ENCODE measurements at places on chromosomes 1 and 21.

GRCh38 chr1:245579881-245580280 lies 425.1 kb downstream of the KIF26B start:
- no peak for DNase-seq

DNA sequence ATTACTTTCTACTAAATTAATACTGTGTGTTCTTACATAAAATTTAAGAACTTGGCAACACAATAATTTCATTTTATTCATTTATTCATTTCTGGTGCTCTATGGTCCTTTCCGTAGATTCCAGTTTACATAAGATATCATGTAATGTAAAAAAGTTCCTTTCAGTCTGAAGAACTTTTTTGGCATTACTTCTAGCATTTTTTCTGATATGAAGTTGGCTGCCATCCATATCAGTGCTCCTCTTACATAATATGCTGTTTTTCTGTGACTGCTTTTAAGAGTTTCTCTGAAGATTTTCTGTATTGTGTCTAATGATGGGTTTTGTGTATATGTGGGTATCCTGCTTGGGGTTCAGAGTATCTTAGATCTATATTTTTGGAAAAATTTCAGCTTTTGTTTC lies 34.8 kb downstream of the LIN9 start:
- DNase-seq = no peak

GRCh38 chr1:9128520-9129265 lies at the start of gene GPR157:
TSS of gene GPR157 (minus strand) at chr1:9129102. CDS start at chr1:9129027, 75 bp downstream.
- peak; percentile 79 for DNase-seq

- DNase-seq = no peak
These were observed 35.3 kb downstream of the SLC19A1 start for GRCh38 chr21:45506836-45507522.

GRCh38 chr1:11731691-11732283 lies 4.1 kb upstream of the AGTRAP start:
- DNase-seq = no peak

DNA sequence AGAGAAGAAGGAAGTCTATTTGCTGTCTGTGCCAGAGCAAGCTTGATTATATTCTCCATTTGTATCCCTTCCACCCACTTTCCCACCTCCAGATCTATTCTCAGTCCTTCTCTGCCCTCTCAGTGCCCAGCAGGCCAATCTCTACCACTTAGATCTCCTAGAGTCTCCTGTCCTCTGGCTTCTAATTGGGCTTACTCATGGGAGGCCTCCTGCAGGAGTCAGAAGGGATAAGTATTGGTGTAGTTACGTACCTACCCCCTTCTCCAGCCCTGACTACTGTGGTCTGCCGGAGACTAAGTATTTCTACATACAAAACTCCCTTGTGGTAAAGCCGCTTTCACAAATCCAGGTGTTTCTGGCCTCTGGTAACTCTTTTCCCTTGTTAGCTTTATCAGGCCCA lies 221.2 kb downstream of the PTGER3 start:
- no peak for DNase-seq

DNA sequence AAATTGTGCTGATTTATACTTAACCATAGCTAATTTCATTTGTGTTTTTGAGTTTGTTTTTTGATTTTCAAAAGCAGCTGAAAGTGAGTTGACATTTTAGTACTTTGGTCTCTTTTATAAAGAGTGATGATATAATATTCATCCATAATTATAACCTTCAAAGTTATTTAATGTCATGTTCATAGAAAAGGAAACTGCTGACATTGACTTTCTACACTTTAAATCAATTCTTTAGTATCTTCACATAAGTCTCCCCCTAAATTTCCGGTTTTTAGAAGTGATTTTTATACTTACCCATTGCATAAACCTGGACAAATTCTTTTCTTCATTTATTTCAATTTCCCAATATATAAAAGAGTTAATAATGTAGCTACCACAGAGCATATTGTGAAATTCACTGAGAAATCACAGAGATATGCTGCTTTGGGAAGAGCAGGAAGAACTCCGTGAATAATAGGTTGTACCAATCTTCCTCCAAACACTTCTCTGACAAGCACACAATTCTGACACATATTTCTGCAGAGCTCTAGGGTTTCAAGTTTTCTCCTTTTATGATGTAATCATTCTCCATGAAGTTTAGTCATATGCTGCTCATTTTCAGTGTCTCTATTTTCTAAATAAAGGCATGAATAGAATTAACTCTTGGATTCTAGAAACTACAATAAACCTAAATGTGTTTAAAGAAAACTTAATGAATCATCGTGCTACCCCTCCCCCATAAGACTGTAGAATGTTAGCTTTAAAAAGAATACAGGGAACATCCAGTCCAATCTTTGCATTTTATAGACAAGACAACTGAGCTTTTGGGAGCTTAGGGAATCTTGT lies 25.6 kb upstream of the CDC42BPA start:
- no peak for DNase-seq

DNA sequence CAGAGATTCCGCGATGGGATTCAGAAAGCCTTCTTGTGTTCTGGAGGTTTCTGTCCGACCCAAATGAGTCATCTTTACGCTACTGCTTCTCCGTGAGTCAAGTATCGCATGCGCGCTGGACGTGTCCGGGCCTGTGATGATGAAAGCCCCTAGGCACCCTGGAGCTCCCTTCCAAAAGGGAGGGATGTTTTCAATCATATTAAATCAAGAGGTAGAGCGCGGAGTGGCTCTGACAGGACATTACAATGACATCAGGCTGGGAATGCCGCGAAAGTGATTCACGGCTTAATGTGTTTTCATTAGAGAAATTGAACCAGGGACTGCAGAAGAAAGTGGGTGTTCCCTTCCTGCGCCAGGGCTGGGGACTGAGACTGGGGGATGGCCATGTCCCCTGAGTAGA lies 48.5 kb downstream of the AJAP1 start:
- DNase-seq = no peak

- DNase-seq = peak; percentile 89
These were observed 11.7 kb upstream of the BNIPL start for GRCh38 chr1:151024540-151025146.

GRCh38 chr21:38166173-38166535 lies 90.6 kb upstream of the KCNJ15 start:
- no peak for DNase-seq

- no peak for DNase-seq
These were observed 1795.5 kb downstream of the MRPL39 start for GRCh38 chr21:23811805-23812204.

- no peak for DNase-seq
These were observed 16.0 kb upstream of the AGO1 start for GRCh38 chr1:35866991-35867390.

DNA sequence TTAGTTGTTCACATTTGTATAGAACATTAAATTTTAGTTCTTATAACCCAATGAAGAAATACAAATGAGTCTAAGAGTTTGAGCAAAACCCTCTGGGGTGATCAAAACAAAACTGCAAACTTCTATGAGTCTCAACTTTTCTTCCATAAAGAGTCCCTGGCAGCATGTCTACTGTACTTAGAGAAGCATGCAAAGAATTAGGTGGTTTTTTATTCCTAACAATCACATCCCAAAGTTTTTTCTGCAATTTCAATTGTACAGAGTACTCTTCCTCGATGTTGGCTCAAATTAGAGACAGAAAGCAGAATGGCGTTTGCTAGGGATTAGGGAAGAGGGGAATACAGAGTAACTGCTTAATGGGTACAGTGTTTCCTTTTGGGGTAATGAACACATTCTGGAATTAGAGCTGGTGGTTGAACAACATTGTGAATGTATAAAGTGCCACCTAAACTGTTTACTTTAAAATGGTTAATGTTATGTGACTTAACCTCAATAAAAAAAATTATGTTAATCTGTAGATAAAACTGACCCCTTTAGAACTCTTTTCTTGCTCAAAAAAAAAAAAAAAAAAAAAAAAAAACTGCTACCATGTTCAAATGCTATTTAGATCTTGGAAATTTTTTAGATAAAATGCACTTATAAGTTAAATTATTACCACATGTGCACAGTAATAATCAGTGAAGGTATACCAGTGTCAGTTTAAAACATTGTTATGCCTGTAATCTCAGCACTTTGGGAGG lies 4.8 kb downstream of the RC3H1 start:
- DNase-seq = no peak

DNA sequence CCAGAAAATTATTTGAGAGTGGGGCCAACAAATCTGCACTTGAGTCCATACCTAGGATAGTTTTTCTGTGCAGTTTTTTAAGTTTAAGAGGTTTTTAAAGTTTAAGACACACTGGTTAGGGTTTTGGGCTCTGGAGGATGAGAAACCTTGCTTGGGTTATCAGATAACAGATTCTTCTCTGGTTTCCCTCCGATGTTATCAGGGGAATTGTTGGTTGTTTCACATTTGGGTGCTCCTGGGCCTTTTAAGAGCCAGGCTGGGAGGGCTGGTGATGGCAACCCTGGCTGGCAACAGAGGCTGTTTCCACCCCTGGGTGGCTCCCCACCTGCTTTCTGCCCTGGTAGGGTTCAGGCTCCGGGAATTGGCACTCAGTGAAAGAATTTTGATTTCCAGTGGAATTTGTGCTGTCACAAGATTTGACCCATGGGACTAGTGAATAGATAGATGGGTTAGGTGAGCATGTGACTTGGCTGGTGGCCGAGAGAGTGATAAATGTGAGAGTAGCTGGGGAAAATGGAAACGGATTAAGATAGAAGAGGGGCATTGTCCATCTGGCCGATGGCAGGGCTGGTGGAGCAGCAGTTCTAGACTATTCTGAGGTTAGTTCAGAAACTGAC lies 14.8 kb downstream of the VANGL1 start:
- no peak for DNase-seq

- DNase-seq = no peak
These were observed 39.6 kb downstream of the NUF2 start for GRCh38 chr1:163361123-163361934.

DNA sequence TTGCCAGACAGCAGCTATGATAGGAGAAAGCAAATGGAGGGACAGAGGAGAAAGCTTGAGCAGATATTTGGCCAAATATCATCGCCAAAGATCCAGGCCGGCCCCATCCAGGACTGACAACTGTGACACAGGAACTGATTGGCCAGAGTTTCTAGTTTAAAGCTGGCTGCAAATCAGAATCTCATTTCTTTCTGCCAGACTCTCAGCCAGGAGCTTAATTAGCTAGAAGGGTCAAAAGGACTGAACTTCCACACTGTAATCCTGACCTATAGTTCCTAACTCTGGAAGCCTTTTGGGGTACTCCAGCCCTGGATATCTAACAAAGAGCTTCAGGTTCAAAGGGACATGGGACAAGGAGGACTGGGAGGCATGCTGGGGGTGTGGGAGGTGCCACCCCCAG lies 106.7 kb upstream of the GNG12 start:
- DNase-seq = no peak

DNA sequence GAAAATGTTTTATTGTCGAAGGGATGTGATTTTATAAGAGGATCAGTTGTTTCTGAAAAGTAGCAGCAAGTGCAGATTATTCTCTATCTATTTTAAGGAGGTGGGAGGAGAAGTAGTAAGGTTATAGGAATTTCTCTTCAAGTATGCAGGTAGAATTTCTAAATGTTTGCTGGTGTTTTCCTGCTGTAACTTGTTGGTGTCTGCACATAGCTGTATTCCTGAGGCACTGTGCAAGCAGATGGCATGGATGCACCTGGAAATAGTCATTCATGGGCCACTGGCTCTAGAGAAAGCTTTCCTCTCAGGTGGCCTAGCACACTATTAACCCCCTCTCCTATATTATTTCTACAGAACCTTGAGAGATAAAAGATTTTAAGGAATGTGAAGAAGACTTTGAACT lies 30.3 kb upstream of the PODN start:
- no peak for DNase-seq

- DNase-seq = no peak
These were observed 155.2 kb downstream of the NR5A2 start for GRCh38 chr1:200182701-200183100.

GRCh38 chr21:42007356-42007940 lies 2.7 kb downstream of the ZBTB21 start:
- DNase-seq = no peak

DNA sequence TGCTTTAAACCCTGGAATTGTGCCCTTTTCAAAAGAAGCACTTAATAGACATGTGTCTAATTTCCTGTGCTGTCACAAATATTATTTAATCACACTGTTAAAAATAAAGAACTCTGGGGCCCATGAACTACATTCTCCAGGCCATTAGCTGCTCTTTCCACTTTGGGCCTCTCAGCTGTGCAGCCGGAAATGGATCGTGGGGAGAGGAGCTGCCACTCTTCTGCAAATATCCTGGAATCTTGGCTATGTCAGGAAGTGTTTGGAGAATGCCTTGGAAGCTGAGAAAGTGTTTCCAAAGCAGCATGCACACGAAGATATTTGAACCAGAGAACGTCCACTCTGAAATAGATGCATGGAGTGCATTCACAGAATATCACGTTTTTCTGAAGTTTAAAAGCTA lies 27.5 kb upstream of the VPS26C start:
- DNase-seq = no peak

GRCh38 chr1:16187748-16188401 lies 24.6 kb downstream of the ARHGEF19 start:
- peak; percentile 79 for DNase-seq

- DNase-seq = no peak
These were observed 19.4 kb downstream of the JAK1 start for GRCh38 chr1:64946916-64947315.

DNA sequence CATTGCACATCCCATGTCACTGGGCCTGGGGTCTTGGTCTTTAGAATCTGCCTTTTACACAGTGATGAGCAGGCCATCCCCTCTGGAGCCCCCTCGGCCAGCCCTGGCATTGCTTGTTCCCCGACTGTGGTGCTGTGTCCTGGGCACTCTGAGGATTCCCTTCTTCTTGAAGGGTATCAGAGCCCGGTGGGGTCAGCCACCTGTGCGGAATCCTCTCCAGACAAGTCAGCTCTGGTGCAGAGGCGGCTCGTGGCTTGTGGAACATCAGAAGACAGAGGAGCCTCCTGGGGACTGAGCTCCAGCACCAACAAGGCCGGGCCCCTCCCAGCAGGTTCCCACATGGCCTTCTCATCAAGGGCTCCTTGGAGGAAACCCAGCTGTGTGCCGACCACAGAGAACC lies 57.9 kb upstream of the AJAP1 start:
- no peak for DNase-seq

- no peak for DNase-seq
These were observed 1.4 kb downstream of the TSSK3 start for GRCh38 chr1:32363713-32364112.

GRCh38 chr1:209937996-209938959 lies at the start of gene SYT14:
TSS of gene SYT14 (plus strand) at chr1:209938217. CDS start at chr1:209938265, 48 bp downstream.
- DNase-seq = no peak

GRCh38 chr1:23531562-23532094 lies 595 bp upstream of the E2F2 start:
- DNase-seq = no peak

DNA sequence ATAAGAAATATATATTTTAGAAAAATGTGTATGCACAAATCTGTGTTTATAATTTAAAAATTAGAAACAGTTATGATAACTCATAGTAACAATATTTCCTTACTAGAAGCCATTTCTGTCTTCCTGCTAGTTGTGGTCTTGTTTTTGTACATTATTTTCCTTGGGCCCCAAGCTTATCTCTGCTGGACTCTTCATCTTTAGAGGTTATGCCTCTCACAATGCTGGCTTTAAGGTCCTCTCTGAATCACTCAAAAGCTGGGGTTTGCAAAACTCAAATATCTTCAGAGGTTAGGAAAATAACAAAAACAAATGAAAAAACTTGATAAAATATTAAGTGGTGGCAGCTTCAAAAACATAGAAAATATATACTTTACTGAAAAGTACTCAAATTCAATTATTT lies 133.8 kb downstream of the PTPRC start:
- DNase-seq = no peak

- DNase-seq = no peak
These were observed 11.0 kb upstream of the HEYL start for GRCh38 chr1:39650431-39650830.

GRCh38 chr1:51285055-51285454 lies 45.3 kb downstream of the TTC39A start:
- DNase-seq = no peak

GRCh38 chr1:30708361-30708728 lies 15.0 kb downstream of the MATN1 start:
- DNase-seq = no peak

GRCh38 chr1:53729456-53730223 lies 9.3 kb downstream of the GLIS1 start:
- DNase-seq = no peak

Measured in activated CD4-positive, alpha-beta T cell treated with anti-CD3 and anti-CD28 coated beads, Interleukin-2, amount 50 U/mL, for 1 hour (primary cell).